ENCODE measurements at places on chromosomes 13 and 19.
A peak's percentile ranks its signal among the peaks of the same experiment; 100 is the strongest.

DNA sequence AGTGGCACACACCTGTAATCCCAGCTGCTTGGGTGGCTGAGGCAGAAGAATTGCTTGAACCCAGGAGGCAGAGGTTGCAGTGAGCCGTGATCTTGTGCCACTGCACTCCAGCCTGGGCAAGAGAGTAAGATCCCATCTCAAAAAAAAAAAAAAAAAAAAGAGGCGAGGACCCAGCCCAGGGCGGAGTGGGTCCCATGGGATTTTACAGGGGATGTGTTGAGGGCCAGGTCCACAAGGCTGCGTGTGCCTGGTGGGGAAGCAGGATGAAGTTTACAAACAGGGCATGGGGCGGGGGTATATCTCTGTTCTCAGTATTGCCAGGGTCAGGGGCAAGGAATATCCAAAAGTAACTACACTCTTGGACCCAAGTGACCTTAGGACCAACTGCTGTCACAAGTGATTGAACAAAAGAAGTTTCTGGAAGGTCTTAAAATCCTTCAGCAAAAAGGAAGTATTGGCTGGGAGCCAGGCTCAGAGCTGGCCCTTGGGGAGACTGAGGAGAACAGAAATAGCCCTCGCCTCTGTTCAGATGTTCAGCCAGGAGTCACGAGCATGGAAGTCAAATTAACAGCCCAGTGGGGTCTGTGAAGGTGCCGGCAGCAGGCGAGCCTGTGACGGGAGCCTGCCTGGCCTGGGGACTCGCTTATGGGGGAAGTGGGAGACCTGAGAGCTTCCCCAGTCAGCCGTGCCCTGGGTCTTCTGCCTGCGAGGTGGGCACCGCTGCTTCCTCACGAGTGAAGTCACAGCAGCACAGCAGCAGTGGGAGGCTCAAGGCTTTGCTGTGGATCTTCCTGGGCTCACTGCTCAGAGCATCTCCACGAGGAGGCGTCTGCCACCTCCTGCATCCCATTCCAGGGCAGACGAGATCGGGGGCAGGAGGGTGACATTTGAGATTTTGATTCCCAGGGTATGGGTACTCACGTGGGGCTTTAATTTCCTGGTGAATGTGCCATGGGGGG, 6.4 kb downstream of the MYO9B start:
- DNase-seq, result peak; percentile 31

DNA sequence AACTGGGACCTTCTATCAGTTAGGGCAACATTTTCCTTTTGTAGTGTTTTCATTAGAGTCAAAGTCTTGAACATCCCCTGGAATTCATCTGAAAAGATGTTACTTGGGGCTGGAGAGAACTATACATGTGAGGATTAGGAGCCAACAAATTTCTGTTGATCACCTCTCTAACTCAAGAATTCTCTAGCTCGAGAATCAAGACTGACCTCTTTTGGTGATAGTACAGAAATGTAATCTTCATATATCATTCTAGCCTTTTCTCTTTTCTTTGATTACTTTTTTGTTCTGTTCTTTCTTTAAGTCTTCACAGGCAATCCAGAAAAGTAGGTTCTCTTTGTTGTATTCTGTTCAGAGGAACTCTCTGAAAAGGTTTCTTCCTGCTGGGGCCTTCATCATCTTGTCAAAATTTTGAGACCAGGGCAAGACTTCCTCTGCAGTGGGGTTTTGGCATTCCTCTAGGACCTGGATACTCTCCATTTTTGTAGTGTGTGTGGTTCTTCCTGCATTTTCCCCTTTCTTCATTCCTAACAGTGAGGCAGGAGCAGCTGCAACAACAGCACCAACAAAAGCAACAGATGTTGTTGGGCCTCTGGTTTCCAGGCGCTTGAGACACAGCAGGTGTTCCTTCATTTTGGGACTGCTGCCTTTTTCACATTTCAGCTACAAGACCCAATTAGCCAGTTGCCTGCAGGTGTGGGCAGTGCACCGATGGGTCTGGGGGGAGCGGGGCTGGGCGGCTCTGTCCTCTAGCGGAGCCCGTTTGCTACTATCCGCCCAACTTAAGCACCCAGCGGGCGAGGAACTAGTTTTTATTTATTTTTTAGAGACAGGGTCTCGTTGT, 26.2 kb downstream of the ELF1 start:
- DNase-seq, result no peak

GRCh38 chr19:15417699-15418098, 1.1 kb downstream of the AKAP8L start:
- no peak for DNase-seq

DNA sequence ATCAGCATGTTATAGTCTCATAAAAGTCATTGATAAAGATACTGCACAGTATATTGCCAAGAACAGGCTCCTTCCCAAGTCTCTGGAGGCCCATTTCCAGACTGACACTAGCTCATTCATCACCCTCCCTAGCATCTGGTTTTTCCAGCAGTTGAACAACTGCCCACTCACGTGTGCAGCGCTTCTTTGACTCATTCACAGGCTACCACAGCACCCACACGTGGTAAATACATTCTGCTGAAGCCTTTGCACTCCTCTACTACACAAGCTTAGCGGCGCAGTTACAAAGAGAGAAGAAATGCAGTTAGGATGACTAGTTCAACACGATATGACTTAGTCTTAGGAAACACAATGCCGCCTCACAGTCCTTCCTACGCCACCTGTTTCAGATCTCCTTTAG, 87.7 kb downstream of the DOCK9 start:
- peak; percentile 12 for DNase-seq

- no peak for DNase-seq
These were observed 15.7 kb downstream of the ARID3A start for GRCh38 chr19:941292-942132.

DNA sequence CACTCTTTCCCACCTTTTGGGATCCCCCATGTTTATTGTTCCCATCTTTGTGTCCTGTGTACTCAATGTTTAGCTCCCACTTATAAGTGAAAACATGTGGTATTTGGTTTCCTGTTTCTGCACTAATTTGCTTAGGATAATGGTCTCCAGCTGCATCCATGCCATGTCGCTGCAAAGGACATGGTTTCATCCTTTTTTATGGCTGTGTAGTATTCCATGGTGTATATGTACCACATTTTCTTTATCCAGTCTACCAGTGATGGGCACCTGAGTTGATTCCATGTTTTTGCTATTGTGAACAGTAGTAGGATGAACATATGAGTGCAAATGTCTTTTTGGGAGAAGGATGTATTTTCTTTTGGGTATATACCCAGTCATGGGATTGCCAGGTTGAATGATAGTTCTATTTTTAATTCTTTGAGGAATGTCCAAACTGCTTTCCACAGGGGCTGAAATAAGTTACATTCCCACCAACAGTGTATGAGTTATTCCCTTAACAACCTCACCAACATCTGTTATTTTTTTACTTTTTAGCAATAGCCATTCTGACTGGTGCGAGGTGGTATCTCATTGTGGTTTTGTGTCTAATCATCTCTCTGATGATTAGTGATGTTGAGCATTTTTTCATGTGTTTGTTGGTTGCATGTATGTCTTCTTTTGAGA, 55.7 kb upstream of the MEDAG start:
- DNase-seq, result no peak

DNA sequence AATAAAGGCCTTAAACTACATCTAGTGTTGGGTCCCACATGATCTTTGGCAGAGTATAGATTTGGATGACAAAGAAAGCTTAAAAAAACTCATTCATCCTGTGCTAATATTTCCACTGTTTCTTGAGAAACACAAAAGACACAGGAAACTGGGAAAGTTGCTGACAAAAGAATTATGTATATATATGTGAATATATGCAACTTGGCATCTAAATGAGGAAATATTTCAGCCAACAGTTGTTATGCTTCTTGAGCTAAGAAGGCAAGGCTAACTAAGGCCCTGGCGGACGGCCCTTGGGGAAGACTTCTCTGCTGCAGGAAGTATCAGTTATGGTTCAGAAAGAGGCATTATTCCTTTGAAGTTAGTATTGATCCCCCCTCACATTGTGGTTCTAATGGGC, 491.8 kb downstream of the DIAPH3 start:
- no peak for DNase-seq

DNA sequence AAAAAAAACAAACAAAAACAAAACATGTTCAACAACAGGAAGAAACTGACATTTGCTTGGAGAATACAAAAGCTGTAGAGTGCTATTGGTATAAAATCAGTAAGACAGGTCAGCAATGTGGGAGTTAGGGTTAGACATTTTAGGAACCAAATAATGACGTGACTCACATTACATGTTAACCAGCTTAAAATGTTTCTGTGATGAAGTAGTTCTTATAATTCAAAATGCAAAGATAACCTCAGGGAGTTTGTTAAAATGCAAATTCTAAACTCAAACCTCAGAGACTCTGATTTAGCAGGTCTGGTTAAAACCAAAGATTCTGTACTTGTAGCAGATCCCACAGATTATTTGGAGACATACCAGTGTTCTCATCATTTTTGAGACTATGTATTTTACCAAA, 549.4 kb upstream of the SLITRK1 start:
- no peak for DNase-seq
